ENCODE measurements at places on chromosomes 16 and 17.
A peak's percentile ranks its signal among the peaks of the same experiment; 100 is the strongest.

DNA sequence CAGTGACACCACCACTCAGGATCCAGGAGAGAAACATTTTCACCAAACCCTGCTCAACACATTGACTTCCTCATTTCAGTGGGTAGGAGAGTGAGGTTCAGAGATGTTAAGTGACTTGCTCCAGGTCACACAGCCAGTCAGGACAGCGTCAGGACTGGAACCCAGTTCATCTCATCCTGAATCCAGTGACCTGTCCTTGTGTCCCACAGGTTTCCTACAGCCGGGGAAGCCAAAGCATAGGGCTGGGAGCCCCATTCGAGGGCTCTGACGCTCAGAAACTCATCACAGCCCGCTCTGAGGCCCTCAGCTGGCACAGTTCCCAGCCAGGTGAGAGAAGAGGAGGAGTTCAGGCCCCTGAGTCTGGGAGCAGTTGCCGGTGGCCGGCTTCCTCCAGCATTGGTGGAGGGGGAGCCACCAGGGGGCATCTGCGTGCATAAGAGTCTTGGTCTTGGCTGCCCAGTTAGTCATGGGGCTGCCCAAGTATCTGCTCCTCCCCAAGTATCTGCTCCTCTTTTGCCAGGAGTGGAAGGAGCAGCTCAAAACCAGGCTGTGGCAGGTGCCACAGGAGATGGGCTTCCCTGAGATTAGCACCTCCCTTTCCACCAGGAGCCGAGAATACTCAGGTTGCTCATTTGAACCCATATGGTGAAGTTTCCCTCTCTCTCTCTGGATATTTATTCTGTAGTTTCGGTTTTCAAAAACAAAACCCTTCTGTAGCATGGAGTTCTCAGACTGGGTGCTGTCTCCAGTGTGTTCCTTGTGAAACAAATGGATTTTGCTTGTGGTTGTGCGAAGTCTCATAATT, 56.0 kb downstream of the TNFRSF13B start:
- DNase-seq = peak; percentile 5

GRCh38 chr17:36089888-36090836, at the start of gene CCL3:
TSS of gene CCL3 (minus strand) at chr17:36090143. CDS start at chr17:36090058, 85 bp downstream.
- no peak for DNase-seq

DNA sequence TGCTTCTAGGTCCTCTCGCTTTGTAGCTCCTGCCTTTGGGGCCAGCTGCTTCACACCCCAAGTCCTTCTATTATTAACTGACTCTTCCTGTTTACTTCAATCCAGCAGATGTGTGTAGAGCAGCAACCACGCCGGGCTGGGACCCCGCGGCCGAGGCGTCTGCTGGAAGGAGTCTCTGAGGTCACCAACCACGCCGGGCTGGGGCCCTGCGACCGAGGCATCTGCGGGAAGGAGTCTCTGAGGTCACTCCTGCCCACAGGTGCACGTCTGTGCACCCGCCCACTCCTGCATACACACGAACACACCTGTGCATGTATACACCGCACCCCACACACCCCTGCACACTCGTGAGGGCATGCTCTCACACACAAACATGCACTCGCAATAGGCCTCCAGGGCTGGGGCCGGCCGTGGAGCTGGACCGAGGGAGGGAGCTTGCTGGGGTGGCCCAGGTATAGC, 7.8 kb upstream of the TEX19 start:
- DNase-seq = no peak

DNA sequence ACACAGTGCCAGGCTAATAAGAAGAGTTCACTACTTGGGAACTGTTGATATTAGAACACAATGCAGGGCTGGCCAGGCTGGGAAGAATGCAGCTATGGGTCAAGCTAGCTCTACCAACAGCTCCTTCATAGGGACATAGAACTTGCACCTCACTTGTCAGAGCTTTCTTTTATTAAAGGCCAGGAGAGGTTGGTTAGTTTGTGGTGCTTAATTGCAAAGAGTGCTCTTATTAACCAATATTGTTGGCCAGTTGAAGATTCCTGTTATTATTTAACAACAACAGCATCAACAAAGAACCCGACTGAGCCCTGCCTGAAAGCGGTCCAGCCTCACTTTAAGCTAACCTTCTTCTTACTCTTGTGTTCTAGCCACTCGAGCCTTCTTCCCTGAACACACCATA, 43.4 kb upstream of the ANKFN1 start:
- DNase-seq = no peak

DNA sequence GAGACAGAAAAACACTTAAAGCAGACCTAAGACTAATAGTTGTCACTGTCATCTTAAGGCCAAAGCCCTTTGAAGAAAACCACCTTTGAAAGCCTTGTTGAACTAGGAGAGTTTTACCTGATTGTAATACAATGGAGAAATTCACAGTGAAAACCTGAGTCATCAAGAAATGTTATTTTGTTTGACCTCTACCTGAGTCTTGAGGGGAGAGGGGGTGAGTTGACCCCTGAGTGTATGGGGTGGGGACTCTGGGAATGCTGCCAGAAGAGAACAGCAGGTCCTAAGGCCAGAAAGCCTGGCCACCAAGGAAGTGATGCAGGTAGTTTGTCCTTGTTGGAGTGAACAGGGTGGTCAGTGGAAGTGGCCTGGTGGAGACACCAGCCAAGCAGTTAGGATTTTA, 204.3 kb downstream of the SPECC1 start:
- no peak for DNase-seq

Data from fibroblast of lung (primary cell).